Left ventricle myocardium superior (tissue), 1 donor: ENCODE measurements at places on chromosomes 13 and 19.

DNA sequence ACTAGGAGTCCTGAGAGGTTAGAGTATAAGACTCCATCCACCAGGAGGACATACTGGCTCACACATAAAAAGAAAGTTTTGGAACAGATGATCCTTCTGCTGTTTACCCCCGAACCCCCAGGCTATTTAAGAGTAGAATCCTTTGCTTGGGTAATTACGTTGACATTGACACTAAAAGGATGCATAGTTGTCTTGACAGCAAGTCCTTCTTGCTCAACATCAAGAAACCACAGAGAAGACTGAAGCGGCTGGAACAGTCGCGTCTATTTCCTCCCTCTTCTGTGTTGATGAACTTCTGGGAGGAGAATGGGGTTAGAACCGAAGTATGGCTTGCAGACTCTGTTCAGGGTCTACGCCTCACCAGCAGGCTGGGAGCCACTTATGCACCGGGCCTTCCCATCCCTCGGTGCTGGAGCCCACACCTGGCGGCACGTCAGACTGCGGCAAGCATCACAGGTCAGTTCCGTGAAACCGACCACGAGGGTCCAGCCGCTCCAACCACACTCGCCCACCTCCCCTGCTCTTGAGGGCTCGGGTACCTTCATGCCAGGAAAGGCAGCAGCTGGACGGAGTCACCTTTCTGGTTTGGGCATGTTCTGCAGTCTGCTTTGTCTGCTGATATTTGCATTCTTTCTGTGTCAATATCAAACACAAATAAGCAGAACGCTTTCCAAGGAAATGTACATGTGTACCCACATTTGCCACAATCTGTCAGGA lies 42.4 kb upstream of the RANBP3 start:
- peak; percentile 12 for DNase-seq

- DNase-seq: no peak
Observed at GRCh38 chr13:111508902-111509509, 188.6 kb downstream of the TEX29 start.

GRCh38 chr19:37389234-37389633 lies 18.3 kb downstream of the ZNF527 start:
- DNase-seq: no peak

GRCh38 chr19:38056646-38057045 lies 149.6 kb downstream of the SIPA1L3 start:
- no peak for DNase-seq

DNA sequence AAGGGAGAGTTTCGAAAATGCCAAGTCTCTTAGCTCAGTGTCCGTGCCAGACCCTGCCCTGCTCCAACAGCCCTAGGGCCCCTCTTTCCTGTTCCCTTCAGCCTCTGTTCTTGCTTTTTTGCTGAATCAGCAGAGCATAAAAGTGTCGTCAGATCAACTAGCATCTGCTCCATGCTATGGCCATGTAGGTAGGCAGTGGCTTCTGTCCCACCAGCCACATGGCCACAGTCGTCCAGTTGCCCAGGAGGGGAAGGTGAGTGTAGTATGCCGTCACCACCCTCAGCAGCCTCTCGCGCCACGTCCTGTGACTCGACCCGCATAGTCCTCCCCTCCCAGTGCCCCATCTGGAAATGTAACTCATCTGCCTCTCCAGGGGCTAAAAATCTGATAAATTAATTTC lies 50.9 kb upstream of the ATP11A start:
- DNase-seq: no peak

- no peak for DNase-seq
Observed at GRCh38 chr19:492091-492531, 4.2 kb upstream of the MADCAM1 start.

- DNase-seq: no peak
Observed at GRCh38 chr13:91740756-91741155, 342.3 kb downstream of the GPC5 start.

- DNase-seq: no peak
Observed at GRCh38 chr13:106568299-106569003, 514 bp upstream of the ARGLU1 start.

DNA sequence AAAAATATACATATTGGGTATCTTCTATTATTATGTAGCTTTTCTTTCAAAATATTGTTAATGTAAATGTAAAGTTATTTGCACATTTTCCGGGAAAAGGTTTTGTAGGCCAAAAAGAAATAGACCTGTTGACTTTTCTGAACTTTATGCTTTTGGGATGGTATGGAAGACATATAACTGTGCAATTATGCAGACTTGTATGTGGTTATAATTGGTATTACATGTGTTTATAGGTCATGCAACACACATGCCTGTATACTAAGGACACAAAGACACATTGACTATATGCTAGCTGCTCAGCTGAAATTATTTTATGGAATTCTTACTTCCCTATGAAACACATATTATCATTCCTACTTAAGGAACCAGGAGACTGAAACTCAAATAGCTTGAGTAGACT lies 2.3 kb upstream of the NBEA start:
- no peak for DNase-seq

DNA sequence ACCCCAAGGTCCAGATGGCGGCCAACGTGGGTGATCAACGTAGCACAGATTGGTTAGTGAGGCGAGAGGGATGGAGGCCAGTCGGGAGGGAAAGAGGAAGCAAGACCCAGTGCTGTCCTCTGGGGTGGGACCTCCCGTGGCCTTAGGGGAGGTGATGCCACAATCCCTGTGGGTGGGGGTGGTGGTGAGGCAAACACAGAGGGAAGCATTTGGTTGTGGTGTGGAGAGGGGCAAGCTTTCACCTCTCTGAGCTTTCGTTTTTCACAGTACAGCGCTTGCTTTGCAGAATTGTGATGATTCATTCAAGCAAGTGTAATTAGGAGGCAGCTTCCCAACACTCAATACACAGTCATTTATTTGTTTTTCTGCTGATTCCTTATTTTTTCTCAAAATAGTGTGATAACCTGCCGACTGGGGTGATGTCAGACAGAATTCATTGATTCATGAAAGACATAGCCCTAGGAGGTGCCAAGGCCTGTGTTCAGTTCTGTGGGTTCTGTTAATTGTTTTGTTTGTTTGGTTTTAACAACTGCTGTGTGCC lies 2.4 kb downstream of the LENG8 start:
- DNase-seq: no peak

DNA sequence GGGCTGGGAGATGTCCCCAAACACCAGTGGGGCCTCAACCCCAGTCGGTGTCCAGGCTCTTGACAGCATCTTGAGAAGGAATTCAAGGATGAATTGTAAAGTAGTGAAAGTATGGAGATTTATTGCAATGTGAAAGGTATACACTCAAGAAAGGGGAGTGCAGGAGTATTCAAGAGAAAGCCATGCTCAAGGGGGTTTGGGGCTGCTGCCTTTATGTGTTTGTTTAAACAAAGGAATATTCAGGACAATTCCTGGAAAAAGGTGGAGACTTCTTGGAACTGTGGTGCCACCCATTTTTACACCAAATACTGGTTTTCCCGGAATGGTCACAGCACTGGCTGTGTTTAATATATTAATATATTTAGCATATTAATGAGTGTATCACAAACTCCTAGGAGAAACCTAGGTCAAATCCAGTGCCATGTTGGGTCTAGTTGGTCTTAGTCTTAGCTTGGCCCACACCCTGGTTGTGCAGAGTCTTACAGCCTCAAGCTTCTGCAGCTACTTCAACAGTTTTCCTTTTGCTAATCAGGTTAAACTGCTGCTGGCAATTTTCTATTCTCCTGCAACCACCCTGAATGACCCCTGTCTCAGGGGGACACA lies 138.5 kb upstream of the TMTC4 start:
- no peak for DNase-seq

DNA sequence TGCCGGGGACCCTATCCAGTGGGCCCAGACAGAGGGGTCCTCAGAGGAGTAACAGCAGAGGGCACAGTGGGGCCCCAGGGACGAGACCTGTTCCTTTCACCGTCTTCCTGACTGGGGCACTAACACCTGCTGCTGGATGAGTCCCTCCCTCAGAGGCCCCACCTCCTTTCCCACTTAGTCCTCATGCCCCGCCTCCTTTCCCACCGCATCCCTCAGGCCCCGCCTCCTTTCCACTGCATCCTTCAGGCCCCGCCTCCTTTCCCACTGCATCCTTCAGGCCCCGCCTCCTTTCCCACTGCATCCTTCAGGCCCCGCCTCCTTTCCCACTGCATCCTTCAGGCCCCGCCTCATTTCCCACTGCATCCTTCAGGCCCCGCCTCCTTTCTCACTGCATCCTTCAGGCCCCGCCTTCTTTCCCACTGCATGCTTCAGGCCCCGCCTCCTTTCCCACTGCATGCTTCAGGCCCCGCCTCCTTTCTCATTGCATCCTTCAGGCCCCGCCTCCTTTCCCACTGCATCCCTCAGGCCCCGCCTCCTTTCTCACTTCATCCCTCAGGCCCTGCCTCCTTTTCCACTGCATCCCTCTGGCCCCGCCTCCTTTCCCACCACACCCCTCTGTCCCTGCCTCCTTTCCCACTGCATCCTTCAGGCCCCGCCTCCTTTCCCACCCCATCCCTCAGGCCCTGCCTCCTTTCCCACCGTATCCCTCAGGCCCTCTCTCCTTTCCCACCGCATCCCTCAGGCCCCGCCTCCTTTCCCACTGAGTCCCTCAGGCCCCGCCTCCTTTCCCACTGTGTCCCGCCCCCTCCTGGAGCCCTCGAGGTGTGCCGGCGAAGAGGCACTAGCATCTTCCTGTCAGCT lies 6.7 kb downstream of the SPPL2B start:
- no peak for DNase-seq

- no peak for DNase-seq
Observed at GRCh38 chr13:31890946-31891345, 140.6 kb upstream of the FRY start.

- DNase-seq: no peak
Observed at GRCh38 chr13:59112221-59112718, 1051.5 kb downstream of the DIAPH3 start.

GRCh38 chr19:58474291-58474996 lies 1.7 kb upstream of the ZNF446 start:
- DNase-seq: no peak

DNA sequence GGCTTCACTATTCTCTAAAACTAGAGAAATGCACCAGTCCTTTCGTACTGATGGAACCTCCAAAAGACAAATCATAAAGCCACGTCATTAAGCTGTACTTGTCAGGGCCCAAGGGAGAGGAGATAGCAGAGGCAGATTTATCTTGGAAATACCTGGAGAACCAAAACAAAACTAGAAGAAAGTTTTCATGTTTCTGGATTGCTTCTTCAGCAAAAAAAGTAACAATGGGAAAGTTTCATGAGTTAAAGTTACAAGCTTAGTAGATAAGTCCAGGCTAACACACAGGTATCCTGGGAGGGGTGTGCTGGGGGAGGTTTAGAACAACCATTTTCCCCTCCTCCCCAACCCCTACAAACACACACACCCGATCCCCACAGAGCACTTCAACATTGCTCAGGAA lies 21.6 kb downstream of the RANBP3 start:
- no peak for DNase-seq
